Activated naive CD4-positive, alpha-beta T cell treated with anti-CD3 and anti-CD28 coated beads, Interleukin-2, amount 10 ng/mL, durations not matched to agents 7 days and 5 days (primary cell): ENCODE measurements at places on chromosomes 16 and 17.
A peak's percentile ranks its signal among the peaks of the same experiment; 100 is the strongest.

- no peak overlapping the region for H3K27ac ChIP-seq
- DNase-seq, result no peak
- H3K4me1 ChIP-seq, result no peaks in the 10 kb centered on the region
- no peaks in the 10 kb centered on the region for H3K36me3 ChIP-seq
- no peak overlapping the region for H3K4me3 ChIP-seq
Measured at GRCh38 chr16:61385392-61386071, 650.7 kb downstream of the CDH8 start.

DNA sequence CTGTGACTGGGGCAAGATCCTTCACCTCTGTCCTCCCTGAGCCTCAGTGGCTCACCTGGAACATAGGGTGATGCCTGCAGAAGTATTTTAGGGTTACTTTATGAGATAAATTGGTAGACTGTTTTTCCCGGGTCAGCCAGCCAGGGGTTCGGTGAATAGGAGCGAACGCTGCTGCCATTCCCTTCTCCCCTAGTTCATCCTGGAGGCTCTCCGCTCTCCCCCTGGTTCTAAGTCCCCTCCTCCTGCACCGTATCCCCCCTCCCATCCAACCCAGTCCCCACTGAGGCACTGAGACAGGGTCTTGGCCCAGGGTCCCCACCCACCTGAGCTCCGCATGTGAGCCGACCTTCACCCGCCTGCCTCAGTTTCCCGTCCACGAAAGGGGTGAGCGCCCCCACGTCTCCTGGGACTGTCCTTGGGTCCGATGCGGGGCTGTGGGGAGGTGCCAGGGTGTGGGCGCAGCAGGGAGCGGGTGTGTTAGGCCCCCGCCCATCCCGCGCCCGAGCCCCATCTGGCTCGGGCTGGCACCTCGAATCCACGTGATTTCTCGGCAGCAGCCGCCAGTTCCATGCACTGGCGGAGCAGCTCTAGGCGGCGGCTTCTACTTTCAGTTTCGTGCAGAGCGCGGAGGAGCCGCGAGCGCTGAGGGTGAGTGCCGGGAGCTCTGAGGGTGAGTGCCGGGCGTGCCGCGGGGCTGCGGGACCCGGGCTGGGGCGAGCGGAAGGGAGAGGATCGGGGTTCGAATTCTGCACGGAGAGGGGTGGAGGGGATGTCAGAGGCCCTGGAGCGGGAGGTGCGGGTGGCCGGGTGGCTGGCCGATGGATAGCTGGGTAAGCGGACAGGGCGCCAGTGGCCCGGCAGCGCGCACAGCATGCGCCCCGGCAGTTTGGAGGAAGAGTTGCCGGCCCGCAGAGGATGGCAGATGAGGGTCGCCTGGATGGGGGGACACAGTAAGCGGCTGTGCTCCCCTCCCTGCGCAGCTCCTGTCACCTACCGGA is at the start of gene NLRC5:
Gene NLRC5 (plus strand): TSS at position 610 of the 998 bp plus-strand sequence. CDS start 31,156 bp downstream, outside the sequence.
- peaks cover 3% of the 10 kb centered on the region for H3K27me3 ChIP-seq
- peak within 1 kb of the TSS; percentile 100 for H3K27ac ChIP-seq
- DNase-seq, result peak; percentile 97
- H3K4me1 ChIP-seq, result peaks cover 72% of the 10 kb centered on the region
- H3K36me3 ChIP-seq, result peaks cover 80% of the 10 kb centered on the region
- H3K4me3 ChIP-seq, result peak within 1 kb of the TSS; percentile 100

- no peak overlapping the region for H3K4me3 ChIP-seq
- DNase-seq, result no peak
- no peak overlapping the region for H3K27ac ChIP-seq
- peaks cover 64% of the 10 kb centered on the region for H3K36me3 ChIP-seq
Measured at GRCh38 chr17:66789961-66790437, 44.9 kb upstream of the CACNG5 start.

GRCh38 chr17:77352996-77353395 is 212.2 kb downstream of the SEC14L1 start:
- peaks cover 46% of the 10 kb centered on the region for H3K4me1 ChIP-seq
- H3K27ac ChIP-seq, result peak overlapping the region; percentile 55
- H3K4me3 ChIP-seq, result no peak overlapping the region
- DNase-seq, result no peak
- H3K36me3 ChIP-seq, result no peaks in the 10 kb centered on the region

- peaks cover 40% of the 10 kb centered on the region for H3K36me3 ChIP-seq
- H3K4me1 ChIP-seq, result no peaks in the 10 kb centered on the region
- H3K27me3 ChIP-seq, result peaks cover 4% of the 10 kb centered on the region
- H3K4me3 ChIP-seq, result no peak overlapping the region
Measured at GRCh38 chr17:77501101-77501566, 360.4 kb downstream of the SEC14L1 start.

GRCh38 chr17:58585554-58585953 is 71.1 kb upstream of the MTMR4 start:
- peaks cover 10% of the 10 kb centered on the region for H3K27me3 ChIP-seq
- H3K4me3 ChIP-seq, result no peak overlapping the region
- no peaks in the 10 kb centered on the region for H3K36me3 ChIP-seq
- H3K27ac ChIP-seq, result no peak overlapping the region
- no peak for DNase-seq
- H3K4me1 ChIP-seq, result peaks cover 4% of the 10 kb centered on the region

GRCh38 chr17:61485067-61485775 is 33.0 kb downstream of the TBX4 start:
- peaks cover 31% of the 10 kb centered on the region for H3K27me3 ChIP-seq
- no peaks in the 10 kb centered on the region for H3K36me3 ChIP-seq
- H3K4me3 ChIP-seq, result no peak overlapping the region
- DNase-seq, result no peak

DNA sequence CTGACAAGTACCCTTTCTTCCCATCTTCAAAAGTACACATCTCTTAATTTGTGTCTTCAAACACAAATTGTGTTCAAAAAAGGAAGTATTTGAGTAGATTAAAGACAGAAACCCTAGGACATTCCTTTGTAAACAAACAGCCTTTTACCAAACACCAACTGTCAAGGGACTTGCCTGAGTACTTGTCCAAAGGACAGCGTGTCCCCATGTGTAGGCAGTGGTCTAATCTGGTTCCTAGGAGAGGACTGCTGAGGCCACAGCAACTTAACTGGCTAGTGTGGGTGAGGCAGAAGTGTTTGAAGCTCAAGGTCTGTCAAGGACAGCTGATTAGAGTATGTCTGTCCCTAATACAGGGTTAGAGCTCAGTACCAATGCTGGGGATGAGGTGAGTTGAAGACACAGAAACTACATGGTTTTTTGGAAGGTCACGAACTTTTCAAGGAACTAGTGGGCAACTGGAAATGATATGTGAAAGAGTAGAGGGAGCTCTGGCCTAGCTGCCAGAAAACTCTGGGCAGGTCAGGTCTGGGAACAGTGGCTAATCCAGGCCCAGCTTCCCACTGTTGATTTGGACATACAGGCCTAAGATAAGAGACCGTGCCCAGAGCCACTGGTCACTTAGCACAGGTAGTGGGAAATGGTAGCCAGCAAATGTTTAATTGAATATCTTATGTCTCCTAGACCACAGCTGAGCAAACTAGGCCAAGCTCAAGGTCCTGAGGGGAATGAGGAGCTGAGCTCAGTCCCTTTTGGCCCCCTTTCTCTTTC is 10.1 kb downstream of the HMOX2 start:
- H3K27me3 ChIP-seq, result no peaks in the 10 kb centered on the region
- no peak overlapping the region for H3K4me3 ChIP-seq
- DNase-seq, result no peak
- peaks cover 56% of the 10 kb centered on the region for H3K36me3 ChIP-seq
- peak overlapping the region; percentile 96 for H3K27ac ChIP-seq
- peaks cover 81% of the 10 kb centered on the region for H3K4me1 ChIP-seq

GRCh38 chr16:11254913-11255736 is 879 bp downstream of the SOCS1 start:
- peak; percentile 77 for DNase-seq
- H3K4me3 ChIP-seq, result peak overlapping the region; percentile 98
- peaks cover 61% of the 10 kb centered on the region for H3K4me1 ChIP-seq
- H3K27me3 ChIP-seq, result peaks cover 4% of the 10 kb centered on the region

- no peak overlapping the region for H3K4me3 ChIP-seq
- DNase-seq, result peak; percentile 73
- H3K36me3 ChIP-seq, result no peaks in the 10 kb centered on the region
- peaks cover 33% of the 10 kb centered on the region for H3K4me1 ChIP-seq
Measured at GRCh38 chr17:30336369-30337171, 2.7 kb upstream of the TMIGD1 start.

DNA sequence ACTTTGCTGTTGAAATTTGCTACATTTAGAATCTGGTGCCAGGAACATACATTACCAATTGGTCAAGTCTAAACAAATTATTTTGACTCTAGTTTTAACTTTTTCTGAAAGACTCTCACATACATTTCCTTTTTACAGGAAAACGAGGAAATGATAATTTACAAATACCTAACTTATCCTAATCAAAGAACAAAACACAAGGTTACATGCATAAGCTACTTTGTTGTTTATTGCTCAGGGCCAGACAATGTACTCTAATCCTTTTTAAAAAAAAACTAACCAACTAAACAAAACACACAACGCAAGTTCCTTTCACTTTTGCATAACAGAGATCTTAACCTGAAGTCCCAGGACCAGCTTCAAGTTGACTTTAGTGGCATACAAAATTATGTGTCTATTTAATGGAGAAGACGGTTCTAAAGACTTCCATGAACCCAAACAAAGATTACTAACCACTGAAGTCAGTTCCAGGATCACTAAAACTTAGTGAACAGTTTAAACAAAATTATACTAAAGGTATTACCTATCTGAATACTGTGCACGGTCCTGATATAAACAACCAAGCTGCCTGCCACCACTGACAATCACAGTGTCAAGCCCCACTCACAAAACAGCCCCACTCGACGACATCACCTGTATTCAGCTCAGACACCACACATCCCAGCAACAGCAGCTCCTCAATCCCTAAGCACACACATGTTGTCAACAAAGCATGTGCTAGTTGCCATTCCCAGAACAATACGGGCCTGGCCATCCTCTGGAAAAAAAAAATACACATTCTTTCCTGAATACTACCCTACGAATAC is 1.9 kb downstream of the ZNF652 start:
- H3K4me1 ChIP-seq, result peaks cover 58% of the 10 kb centered on the region
- no peak for DNase-seq
- H3K4me3 ChIP-seq, result peak overlapping the region; percentile 94
- peaks cover 25% of the 10 kb centered on the region for H3K36me3 ChIP-seq

GRCh38 chr17:62030264-62030663 is 34.8 kb downstream of the MED13 start:
- H3K4me3 ChIP-seq, result no peak overlapping the region
- DNase-seq, result no peak
- no peaks in the 10 kb centered on the region for H3K27me3 ChIP-seq
- H3K4me1 ChIP-seq, result no peaks in the 10 kb centered on the region

DNA sequence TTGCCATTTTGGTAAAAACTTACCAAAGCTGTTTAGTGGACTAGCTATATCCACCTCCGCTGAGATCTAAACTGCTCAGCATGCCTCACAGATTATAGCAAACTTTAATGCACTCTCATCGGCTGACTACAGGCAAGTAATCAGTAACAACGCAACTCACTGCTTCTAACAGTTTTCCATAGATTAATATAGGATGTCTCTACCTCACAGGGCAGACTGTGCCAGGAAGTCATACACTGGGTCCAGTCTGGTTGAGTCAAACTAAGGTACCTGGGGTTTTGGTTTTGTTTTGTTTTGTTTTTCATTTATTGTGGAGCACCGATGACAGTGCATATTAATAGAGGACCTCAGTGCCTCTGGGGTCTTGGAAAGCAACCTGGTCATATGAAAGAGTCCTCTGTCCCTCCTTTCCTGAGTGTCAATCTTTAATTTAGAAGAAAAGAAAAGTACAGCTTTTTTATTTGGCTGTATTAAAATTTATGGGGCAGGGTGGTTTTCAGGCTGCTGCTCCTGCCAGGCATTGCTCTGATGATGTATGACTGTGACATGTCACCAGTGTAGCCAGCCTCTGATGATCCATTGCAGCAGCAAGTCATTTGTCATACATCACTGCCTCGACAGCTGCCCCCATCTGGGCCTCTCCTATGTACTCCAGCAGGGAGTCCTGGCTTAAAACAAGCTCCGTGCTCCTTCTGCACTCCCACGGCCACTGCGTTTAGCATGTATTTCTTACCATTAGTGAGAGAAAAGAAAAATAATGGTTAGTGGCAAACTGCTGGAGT is 854.1 kb downstream of the KCNJ2 start:
- H3K4me3 ChIP-seq, result no peak overlapping the region
- no peaks in the 10 kb centered on the region for H3K4me1 ChIP-seq
- no peaks in the 10 kb centered on the region for H3K27me3 ChIP-seq
- no peaks in the 10 kb centered on the region for H3K36me3 ChIP-seq
- H3K27ac ChIP-seq, result no peak overlapping the region
